ENCODE measurements at places on chromosomes 6 and 20. TPM values are rescaled to one million over a fixed set of nuclear protein-coding genes. Genes with fewer than 3 reads are reported as not detected.

Gene ITCH
- total RNA-seq: 88.5 TPM

GRCh38 chr6:152148412-152148811 lies 340.9 kb downstream of the ESR1 start:
- H3K4me3 ChIP-seq: no peak overlapping the region
- no peaks in the 10 kb centered on the region for H3K4me1 ChIP-seq

DNA sequence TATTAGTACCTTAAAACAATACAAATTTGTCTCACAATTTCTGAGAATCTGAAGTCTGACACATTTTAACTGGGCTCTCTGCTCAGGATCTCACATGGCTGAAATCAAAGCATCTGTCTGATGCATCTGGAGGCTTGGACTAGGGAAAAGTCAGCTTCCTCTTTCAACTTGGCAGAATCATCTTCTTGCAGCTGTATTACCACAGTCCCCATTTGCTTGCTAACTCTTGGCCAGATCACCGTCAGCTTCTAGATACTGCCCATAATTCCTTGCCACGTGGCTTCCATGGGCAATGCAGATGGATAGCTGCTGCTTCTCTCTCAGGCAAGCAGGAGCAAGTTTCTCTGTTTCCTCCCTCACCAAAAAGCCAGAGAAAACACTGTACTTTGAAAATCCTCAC lies 1106.4 kb upstream of the CITED2 start:
- no peak overlapping the region for H3K27ac ChIP-seq
- no peaks in the 10 kb centered on the region for H3K36me3 ChIP-seq
- H3K27me3 ChIP-seq: no peaks in the 10 kb centered on the region
- H3K4me1 ChIP-seq: no peaks in the 10 kb centered on the region
- no peak overlapping the region for H3K4me3 ChIP-seq
- peak; percentile 12 for DNase-seq

Gene BTNL2
- not detected for total RNA-seq

Gene BMP5
- 34.5 TPM for total RNA-seq

- DNase-seq: no peak
- H3K27me3 ChIP-seq: no peaks in the 10 kb centered on the region
- no peak overlapping the region for H3K4me3 ChIP-seq
- no peak overlapping the region for H3K27ac ChIP-seq
- H3K36me3 ChIP-seq: no peaks in the 10 kb centered on the region
These were observed 33.5 kb downstream of the PLG start for GRCh38 chr6:160735523-160735922.

DNA sequence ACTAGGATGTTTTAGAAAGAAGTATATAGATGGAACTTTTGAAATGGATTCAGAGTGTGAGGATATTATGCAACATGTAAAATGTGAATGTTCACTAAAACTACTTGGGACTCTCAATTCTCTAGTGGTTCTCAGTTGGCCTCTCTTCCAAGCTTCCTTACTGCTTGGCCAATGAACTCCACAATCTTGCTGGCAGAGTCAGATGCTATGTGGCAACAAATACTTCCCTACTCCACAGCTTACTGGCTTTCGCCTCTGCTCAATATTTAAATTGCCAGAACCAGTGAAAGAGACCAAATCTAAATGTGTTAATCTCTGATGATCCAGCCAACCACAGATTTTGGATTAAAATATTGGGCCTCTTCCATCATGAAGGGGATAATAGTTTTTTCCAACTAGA lies 138.4 kb downstream of the HTR1B start:
- H3K27ac ChIP-seq: no peak overlapping the region
- H3K4me3 ChIP-seq: no peak overlapping the region
- H3K4me1 ChIP-seq: no peaks in the 10 kb centered on the region
- no peaks in the 10 kb centered on the region for H3K36me3 ChIP-seq
- H3K27me3 ChIP-seq: no peaks in the 10 kb centered on the region
- no peak for DNase-seq

GRCh38 chr20:36620917-36621316 lies 15.3 kb downstream of the RAB5IF start:
- no peaks in the 10 kb centered on the region for H3K27me3 ChIP-seq
- no peaks in the 10 kb centered on the region for H3K36me3 ChIP-seq
- DNase-seq: no peak
- H3K4me3 ChIP-seq: no peak overlapping the region
- no peak overlapping the region for H3K27ac ChIP-seq

DNA sequence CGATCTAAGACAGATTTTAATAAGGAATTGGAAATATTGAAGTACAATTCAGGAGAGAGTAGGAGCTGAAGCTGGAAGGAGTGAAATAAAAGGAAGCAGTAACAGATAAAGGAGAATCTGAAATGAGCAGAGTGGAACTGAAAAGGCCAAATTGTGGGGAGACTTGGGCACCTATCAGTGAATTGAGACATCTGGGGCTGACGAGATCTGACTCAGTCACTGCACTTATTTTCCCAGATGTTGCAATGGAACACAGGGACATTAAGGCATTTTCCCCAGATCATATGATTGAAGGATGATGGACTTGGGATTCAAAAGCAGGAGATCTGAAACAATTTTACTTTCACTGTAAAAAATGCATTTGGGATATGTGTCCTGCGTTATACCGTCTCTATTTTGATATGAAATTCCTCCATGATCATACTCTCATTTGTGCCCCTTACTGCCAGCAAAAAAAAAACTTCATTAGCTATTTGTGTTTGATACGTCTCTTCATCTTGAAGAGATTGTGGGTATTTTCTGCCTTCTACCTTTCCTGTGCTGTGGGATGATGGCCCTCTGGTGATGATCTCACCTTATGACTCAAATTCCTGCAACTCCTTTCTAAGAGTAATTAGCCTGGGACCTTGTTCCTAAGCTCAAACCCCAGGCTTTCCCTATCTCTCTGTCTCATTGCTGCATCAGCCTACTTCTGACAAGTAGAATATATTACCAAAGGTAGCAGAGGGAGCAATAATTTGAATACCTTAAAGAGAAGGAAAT lies 278.5 kb upstream of the MAN1A1 start:
- no peaks in the 10 kb centered on the region for H3K27me3 ChIP-seq
- no peaks in the 10 kb centered on the region for H3K4me1 ChIP-seq
- no peak overlapping the region for H3K4me3 ChIP-seq
- no peak overlapping the region for H3K27ac ChIP-seq

Gene ABHD16B
- total RNA-seq: not detected

Gene C6orf15
- not detected for total RNA-seq

- peaks cover 10% of the 10 kb centered on the region for H3K4me1 ChIP-seq
- H3K4me3 ChIP-seq: no peak overlapping the region
- H3K27ac ChIP-seq: no peak overlapping the region
These were observed 42.1 kb upstream of the HLA-E start for GRCh38 chr6:30447237-30447636.

DNA sequence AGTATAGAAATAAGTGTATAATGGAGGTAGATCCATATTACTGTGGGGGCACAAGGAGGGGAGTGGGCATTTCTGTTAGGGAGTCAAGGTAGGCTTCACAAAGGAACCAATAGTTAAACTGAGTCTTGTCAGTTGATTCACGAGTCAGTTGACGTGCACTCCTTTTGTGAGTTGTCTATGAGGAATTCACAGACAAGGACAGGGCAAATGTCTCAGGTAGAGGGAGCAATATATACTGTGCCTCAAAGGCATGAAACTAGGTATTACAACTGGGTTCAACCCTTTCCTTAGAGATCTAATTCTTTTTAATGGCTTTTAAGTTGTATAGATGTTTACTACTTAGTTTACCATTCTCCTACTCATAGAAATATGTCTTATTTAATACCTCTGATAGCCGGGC lies 11.0 kb downstream of the TMEM14C start:
- H3K36me3 ChIP-seq: peaks cover 17% of the 10 kb centered on the region
- no peaks in the 10 kb centered on the region for H3K4me1 ChIP-seq
- no peaks in the 10 kb centered on the region for H3K27me3 ChIP-seq
- no peak overlapping the region for H3K4me3 ChIP-seq

GRCh38 chr6:89610149-89610642 lies 28.4 kb downstream of the LYRM2 start:
- no peaks in the 10 kb centered on the region for H3K27me3 ChIP-seq
- no peak for DNase-seq
- H3K36me3 ChIP-seq: peaks cover 18% of the 10 kb centered on the region
- no peaks in the 10 kb centered on the region for H3K4me1 ChIP-seq
- no peak overlapping the region for H3K27ac ChIP-seq

- DNase-seq: no peak
- H3K4me1 ChIP-seq: no peaks in the 10 kb centered on the region
- no peak overlapping the region for H3K27ac ChIP-seq
- H3K36me3 ChIP-seq: peaks cover 2% of the 10 kb centered on the region
- H3K4me3 ChIP-seq: no peak overlapping the region
- H3K27me3 ChIP-seq: no peaks in the 10 kb centered on the region
These were observed 75.8 kb downstream of the PREP start for GRCh38 chr6:105326833-105327770.

Gene ADGRG6
- total RNA-seq: 32.0 TPM

Gene UNC5CL
- total RNA-seq: 0.72 TPM

Gene SEMG1
- total RNA-seq: not detected

Gene TMEM217
- total RNA-seq: 1.3 TPM

Gene IMPG1
- total RNA-seq: 0.10 TPM

DNA sequence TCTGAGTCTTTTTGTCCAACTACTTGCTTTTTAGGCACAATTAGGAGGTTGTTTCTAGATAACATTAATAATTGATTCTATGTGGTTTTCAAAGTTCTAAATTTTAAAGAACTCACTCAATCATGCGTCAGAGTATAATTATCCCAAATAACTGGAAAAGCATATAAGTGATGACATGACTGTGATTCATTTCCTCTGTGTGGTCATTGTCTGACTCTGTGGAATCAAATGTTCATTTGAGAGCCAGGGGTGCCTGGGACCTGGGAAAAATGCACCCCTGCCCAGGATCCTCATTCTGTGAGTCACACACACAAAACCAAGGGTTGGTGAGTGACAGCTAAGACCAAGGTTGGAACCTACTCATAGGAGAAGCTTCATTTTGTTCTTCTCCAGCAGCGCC lies 127.1 kb upstream of the MLIP start:
- no peaks in the 10 kb centered on the region for H3K36me3 ChIP-seq
- DNase-seq: no peak
- no peak overlapping the region for H3K4me3 ChIP-seq

Gene HFE
- total RNA-seq: 5.9 TPM

- H3K4me3 ChIP-seq: no peak overlapping the region
- no peaks in the 10 kb centered on the region for H3K36me3 ChIP-seq
- DNase-seq: no peak
- H3K27ac ChIP-seq: no peak overlapping the region
- no peaks in the 10 kb centered on the region for H3K27me3 ChIP-seq
- H3K4me1 ChIP-seq: peaks cover 3% of the 10 kb centered on the region
These were observed 530.7 kb upstream of the MAP3K7 start for GRCh38 chr6:91117550-91117949.

Gene TTLL9
- total RNA-seq: 12.1 TPM

DNA sequence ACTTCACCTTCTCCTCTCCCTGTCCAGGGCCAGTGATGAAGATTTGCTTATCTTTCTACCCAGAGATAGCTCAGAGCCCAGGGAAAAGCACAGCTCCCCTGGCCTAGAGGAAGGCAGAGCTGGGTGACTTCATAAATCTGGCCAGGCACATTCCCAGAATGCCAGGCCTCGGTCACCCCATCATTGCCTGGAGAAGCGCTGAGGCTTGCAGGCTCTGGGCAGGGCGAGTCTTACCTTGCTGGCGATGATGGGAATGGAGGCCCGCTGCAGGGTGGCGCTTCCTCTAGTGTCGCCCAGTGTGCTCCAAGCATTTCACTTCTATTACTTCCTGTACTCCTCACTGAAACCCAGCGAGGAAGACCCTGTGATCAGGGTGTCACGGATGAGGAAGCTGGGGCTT lies 60.1 kb downstream of the DAAM2 start:
- peaks cover 12% of the 10 kb centered on the region for H3K36me3 ChIP-seq
- no peaks in the 10 kb centered on the region for H3K27me3 ChIP-seq
- H3K27ac ChIP-seq: no peak overlapping the region
- DNase-seq: no peak
- no peak overlapping the region for H3K4me3 ChIP-seq
- H3K4me1 ChIP-seq: peaks cover 15% of the 10 kb centered on the region

DNA sequence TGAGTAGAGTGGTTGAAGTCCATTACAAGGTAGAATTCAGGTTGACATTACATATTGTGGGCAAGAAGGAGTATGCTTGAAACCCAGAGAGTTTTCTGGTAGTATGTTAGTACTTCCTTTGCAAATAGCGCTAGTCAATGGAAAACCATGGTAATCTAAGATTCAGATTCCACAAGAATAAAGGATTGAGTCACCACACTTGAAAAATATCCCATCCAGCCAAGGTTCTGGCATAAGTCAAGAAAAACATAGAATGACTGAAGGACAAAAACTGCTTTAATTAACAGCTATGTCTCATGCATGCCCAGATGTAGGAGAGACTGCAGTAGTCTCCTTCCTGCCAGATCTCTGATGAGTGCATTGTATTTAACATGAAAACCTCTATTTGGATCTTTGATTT lies 469.8 kb downstream of the BMP2 start:
- no peaks in the 10 kb centered on the region for H3K4me1 ChIP-seq
- H3K27ac ChIP-seq: no peak overlapping the region
- no peak for DNase-seq

Gene GRM1
- 3.3 TPM for total RNA-seq

Gene HLA-DOB
- 0.11 TPM for total RNA-seq

- H3K4me1 ChIP-seq: peaks cover 46% of the 10 kb centered on the region
- no peak overlapping the region for H3K27ac ChIP-seq
- DNase-seq: peak; percentile 59
- peak overlapping the region; percentile 18 for H3K4me3 ChIP-seq
- peaks cover 67% of the 10 kb centered on the region for H3K27me3 ChIP-seq
These were observed 2.7 kb downstream of the C20orf204 start for GRCh38 chr20:64038565-64039292.

DNA sequence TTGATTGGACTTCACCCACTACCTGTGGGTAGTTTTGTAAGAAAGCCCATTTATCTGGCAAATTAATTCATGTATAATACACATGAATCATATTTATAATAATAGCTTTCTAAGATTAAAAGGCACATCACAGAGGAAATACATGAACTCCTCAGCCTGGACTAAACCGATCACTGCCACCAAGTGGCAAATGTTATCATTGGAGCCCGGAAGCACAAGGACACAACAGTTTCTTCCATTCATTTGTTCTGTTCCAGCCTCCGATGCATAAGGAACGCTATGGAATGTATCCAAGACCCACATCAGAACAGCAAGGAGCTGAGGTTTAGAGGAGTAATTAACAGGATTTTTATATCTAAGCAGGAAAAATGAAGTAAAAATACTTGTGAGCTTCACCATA lies 13.9 kb upstream of the IPCEF1 start:
- H3K27me3 ChIP-seq: no peaks in the 10 kb centered on the region
- H3K4me1 ChIP-seq: no peaks in the 10 kb centered on the region
- H3K36me3 ChIP-seq: no peaks in the 10 kb centered on the region
- DNase-seq: no peak

GRCh38 chr20:19784511-19785172 lies 26.6 kb downstream of the RIN2 start:
- peak; percentile 74 for DNase-seq
- no peaks in the 10 kb centered on the region for H3K27me3 ChIP-seq
- H3K36me3 ChIP-seq: no peaks in the 10 kb centered on the region
- H3K4me3 ChIP-seq: no peak overlapping the region
- peaks cover 14% of the 10 kb centered on the region for H3K4me1 ChIP-seq

Gene C6orf163
- 6.5 TPM for total RNA-seq

GRCh38 chr6:37725957-37726356 lies 28.3 kb upstream of the MDGA1 start:
- peaks cover 9% of the 10 kb centered on the region for H3K4me1 ChIP-seq
- H3K4me3 ChIP-seq: no peak overlapping the region
- H3K27me3 ChIP-seq: no peaks in the 10 kb centered on the region
- no peak for DNase-seq
- H3K36me3 ChIP-seq: no peaks in the 10 kb centered on the region

GRCh38 chr6:116928677-116929076 lies 51.6 kb downstream of the RFX6 start:
- H3K27ac ChIP-seq: no peak overlapping the region
- H3K4me3 ChIP-seq: no peak overlapping the region
- DNase-seq: no peak
- no peaks in the 10 kb centered on the region for H3K4me1 ChIP-seq
- no peaks in the 10 kb centered on the region for H3K27me3 ChIP-seq

All from spinal cord (tissue), 10 donors.